Choroid plexus epithelial cell (primary cell): ENCODE measurements at places on chromosomes 7 and 10.

DNA sequence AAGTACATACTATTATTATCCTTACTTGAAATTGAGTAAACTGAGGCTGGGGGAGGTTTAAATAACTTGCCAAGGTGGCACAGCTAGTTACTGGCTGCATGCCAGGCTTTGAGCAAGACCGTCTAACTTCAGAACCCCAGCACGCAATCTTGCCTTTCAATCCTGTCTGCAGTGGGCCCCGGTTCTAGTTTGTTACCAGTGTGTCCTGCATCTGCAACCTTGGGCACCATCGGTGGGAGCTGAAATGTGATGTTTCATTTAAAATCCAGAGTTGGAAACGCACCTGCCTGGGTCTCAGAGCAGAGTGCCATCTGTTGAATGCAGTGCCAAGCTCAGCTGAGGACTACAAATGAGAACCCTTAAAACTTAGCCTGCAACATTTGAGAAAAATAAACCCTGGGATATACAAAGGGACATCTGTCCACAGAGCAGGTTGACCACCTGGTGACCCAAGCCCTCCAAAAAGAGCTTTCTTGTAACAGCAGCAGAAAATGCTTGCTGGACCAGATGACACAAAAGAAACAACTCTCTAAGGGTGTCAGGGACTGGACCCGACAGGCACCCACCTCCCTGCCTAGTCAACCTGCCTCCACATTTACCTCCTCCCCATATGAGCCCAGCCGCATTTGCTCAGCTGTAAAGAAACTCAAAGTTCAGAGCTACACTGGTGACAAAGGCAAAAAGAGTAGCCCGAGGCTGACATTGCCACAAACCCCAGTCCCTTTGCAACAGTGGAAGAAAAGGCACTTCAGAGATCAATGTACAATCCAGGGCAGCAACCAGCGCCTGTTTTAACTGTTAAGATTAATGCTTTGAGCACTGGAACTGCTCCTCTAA, 1.7 kb downstream of the SH3PXD2A start:
- no peak for DNase-seq

DNA sequence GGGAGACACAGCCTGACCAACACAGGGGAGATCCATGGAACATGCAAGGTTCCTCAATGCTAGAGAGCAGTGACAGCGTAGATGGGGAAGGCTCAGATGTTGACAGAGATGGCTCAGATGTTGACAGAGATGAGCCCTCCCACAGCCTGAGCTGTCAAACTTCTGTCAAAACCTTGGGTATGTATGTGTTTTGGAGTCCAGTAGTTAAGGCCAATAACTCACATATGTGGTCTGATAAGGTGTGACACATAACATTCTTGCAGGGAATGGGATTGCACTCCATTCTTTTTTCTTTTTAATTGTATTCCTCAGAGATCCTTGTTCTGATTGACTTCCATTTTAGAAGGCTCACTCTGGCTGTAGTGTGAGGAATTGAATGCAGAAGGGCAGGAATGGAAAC, 136.3 kb downstream of the C1GALT1 start:
- DNase-seq, result no peak

DNA sequence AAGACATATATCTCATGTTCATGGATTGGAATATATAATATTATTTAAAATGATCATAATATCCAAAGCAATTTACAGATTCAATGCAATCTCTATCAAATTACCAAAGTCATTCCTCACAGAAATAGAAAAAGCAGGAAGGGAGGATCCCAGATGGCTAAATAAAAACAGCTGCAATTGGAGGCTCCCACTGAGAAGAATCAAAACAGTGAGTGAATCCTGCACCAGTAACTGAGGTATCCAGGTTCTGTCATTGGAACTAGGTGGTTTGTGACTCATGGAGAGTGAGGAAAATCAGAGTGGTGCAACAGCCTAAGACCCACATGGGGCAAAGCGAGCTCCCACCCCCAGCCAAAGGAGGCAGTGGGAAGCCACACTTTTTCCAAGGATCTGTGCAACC, 128.4 kb downstream of the MTERF1 start:
- DNase-seq, result no peak

DNA sequence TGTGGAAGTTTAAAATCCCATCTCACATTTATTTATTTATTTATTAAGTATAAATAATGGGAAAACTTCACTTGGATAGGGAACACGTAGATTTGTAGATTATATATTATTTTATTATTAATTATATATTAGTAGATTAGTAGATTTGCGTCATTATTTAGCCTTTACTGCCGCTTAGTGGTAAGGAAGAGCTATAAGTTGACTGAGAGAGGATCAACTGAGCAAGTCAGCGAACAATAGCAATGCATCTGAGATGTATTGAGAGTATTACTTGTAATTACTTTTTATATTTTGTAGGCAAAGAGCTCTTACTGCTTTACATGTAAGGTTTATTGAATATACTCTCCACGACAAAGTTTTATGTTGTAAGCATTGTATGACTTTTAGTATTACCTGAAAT, 244.5 kb upstream of the ANKRD30A start:
- peak; percentile 75 for DNase-seq

DNA sequence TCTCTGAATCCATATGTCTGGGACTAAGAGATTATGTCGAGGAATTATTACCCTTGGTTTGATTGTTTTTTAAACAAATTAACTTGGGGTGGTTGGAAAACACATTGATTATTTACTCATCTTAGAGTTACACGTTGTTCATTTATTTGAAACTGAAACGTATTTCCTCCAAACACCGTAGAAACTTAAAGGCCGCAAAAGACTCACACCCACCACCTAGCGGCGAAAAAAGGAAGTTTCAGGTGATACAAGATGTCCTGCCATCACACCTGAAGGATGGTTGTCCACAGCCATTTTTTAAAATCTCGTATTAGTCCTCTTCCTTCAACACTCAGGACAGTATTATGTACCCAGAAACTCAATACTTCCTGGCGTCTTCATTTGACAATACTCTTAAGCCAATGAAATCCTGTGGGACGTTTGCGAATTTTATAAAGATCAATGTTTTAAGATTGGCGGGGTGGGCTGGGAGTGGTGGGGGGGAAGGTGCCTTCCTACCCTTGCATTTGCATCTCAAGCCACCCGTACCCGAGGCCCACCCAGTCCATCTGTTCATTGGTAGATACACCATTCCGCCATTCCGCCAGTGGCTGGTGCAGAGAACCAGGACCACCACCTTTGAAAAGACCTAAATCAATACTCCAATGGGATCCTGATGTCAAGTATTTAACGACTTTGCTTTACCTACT, 1.4 kb upstream of the LCOR start:
- DNase-seq, result peak; percentile 83

- DNase-seq, result no peak
Measured at GRCh38 chr7:137306748-137307147, 36.8 kb downstream of the PTN start.

- DNase-seq, result no peak
Measured at GRCh38 chr10:101226491-101227428, 2.5 kb downstream of the LBX1 start.

DNA sequence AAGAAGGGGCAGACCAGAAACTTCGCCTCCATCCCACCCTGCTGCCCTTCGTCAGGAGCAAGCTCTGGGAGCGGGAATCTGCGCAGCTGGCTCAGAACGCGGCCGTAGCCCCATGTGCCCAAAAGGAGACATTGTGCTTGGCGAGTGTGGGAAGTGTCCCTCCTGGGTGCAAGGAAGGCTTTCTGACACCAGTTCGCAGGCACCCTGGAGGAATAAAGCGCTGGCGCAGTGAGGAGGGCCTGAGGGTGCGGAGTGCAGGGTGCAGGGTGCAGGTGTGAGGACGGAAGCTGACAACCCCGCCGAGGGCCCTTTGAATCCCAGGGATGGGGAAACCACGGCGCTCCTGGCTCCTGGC, 811 bp downstream of the SLIT1 start:
- no peak for DNase-seq
